ENCODE measurements at places on chromosomes 3 and 15.

- DNase-seq, result no peak
These were observed 23.9 kb upstream of the XIRP1 start for GRCh38 chr3:39216176-39216790.

DNA sequence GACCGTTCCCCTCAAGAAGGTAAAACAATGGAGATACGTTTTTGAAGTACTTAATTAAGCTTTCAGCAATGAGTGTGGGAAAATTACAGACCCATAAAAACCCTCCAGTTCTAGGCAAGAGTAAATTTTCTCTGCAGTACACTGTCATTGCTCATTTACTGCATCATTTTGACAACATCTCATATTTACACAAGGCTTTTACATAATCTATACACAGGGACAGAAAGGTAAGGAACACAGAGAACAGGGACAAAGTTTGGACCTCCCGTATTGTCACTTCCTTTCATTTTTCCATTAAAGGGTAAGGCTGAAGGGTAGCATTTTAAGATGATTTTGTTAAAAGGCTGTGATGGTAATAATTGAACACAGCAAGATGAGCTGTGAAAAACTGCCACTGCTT is 7.4 kb upstream of the HGD start:
- DNase-seq, result peak; percentile 63

DNA sequence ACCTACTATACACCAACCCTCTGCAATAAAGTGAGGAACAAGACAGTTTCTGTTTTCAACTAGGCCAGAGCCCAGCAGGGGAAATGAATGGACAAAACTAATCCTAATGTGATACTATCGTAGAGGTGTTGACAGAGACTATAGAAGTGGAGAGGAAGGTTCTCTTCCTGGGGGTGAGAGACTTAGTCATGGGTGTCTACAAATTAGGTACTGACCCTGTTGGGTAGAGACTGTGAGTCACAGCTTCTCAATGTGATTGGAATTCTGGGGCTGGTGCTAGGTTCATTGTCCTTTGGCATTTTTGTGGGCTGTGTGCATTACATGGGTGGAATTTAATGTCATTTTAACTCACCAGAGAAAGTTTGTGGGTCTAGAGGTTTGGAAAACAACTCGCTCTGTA is 79.3 kb downstream of the ADAMTSL3 start:
- no peak for DNase-seq

- no peak for DNase-seq
These were observed 55.7 kb downstream of the B3GNT5 start for GRCh38 chr3:183308751-183309150.

- DNase-seq, result no peak
These were observed 702.8 kb downstream of the SI start for GRCh38 chr3:164375538-164375937.

GRCh38 chr3:142095841-142096240 is 53.5 kb downstream of the TFDP2 start:
- DNase-seq, result no peak

- DNase-seq, result no peak
These were observed 337.3 kb upstream of the SGO1 start for GRCh38 chr3:20523293-20523692.

DNA sequence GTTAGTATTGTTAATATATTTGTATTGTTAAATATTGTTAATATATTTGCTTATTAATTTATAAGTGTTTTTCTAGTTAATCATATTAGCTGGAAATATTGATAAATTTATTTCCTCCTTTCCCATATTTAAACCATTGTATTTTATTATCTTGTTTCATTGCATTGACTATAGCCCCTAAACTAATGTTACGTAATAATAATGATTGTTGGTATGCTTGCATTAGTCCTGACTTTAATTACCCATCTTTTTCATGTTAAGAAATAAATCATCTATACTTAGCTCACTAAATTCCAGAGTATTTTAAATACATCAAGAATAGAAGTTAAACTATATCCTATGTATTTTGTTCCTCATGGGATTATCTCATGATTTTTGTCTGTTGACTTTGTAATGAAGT is 368.2 kb downstream of the LSAMP start:
- DNase-seq, result no peak

DNA sequence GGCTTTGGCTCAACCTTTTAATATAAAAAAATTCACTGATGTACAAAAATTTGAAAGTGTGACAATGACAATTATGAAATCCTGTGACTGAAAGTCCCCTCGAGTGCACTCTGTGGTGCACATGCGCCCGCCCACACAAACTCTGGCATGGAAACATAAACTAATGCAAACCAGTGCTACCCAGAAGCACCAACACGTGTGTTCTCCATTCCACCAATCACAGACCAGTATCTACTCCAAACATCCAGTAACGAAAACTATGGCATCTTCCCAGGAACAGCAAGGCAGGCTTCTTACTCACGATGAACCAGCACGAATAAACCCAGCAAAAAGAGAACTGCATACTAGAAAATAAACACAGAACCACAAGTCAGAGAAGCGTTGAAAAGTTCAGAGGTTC is 11.7 kb upstream of the NMB start:
- DNase-seq, result no peak

- DNase-seq, result no peak
These were observed 214.8 kb downstream of the KCNH8 start for GRCh38 chr3:19363071-19363470.

DNA sequence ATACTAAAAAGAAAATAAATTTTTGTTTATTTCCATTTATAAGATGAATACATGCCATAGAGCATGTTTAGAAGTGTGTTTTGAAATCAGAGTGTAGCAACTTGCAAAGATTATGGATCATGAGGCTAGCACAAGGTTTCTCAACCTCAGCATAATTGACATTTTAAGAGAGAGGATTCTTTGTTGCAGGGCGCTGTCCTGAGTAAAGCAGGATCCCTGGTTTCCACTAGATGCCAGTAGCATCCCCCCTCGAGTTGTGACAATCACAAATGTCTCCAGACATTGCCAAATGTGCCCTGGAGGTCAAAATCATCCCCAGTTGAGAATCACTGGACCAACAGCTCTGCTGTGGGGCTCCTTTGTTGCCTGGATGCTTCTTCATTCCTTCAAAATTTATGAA is 128.5 kb upstream of the RBMS3 start:
- DNase-seq, result no peak

- no peak for DNase-seq
These were observed 5.0 kb downstream of the CHST13 start for GRCh38 chr3:126528800-126529541.

DNA sequence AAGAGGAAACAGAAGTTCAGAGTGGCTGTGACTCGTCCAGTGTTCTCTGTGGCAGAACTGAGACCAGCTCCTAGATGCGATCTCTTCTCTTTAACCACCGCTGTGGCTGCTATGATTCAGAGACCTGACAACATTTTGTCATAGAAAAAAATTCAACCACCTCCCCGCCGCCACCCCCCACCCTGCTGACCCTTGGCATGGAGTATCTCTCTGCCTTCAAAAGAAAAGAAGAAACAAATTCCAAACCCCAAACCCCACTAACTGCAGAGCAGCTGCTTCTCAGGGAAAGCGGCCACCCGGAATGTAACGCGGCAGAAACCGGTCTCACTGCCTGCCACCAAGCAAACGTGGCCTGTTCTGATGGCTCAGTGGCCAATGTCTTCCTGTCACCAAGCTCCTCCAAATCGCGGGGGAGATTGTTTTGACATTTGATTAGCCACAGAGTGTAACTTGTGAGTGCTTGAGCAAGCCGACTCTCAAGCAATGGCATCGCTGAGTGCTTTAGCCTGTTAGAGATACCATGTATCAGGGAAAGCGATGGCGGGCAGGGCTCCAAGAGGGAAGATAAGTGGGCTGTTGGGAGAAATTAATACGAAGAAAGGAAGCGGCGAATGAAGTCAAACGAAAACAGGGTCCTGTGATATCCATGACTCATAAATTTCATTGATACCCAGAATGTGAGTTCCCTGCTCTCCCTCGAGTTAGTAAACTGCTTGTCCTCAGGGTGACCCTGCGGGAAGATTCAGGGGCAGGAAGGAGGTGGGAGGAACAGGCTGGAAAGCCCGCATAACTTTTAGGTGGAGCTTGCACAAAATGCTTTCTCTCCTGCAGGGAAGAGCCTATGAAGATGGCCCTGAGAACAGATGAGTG is 44.8 kb upstream of the TLE3 start:
- no peak for DNase-seq

- DNase-seq, result no peak
These were observed 251.9 kb downstream of the NAALADL2 start for GRCh38 chr3:175111036-175111435.

GRCh38 chr3:132047209-132047608 is 12.4 kb upstream of the CPNE4 start:
- DNase-seq, result no peak

DNA sequence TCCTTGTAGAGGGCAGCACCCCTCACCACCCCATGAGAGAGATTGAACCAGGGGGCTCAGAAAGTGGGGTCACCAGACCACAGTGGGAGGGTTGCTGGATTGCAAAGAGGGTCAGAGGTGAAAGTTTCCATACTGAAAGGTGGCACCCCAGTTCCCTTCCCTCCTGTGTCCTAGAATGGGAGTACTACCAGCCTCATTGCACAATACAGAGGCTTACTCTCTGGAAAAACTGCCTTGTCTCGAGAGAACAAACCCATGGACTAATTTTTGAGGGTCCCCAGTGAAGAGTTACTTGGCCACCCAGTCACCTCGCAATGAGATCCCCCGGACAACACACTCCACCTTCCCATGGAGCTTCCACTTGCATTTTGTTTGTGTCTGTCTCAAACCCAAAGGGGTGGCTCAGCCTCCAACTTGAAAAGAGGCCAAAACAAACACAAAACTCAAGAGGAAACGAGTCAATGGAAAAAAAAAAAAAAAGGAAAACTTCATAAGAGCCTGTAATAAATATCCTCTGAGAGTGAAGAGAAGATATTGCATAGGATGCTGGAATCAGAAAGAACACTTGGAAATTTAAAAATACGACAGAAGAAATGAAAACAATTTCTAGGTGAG is 18.6 kb downstream of the MESP2 start:
- DNase-seq, result no peak

GRCh38 chr3:33218446-33219174 is at the start of gene SUSD5:
Gene SUSD5 (minus strand): TSS chr3:33218810. CDS start chr3:33218797, 13 bp downstream.
- no peak for DNase-seq

DNA sequence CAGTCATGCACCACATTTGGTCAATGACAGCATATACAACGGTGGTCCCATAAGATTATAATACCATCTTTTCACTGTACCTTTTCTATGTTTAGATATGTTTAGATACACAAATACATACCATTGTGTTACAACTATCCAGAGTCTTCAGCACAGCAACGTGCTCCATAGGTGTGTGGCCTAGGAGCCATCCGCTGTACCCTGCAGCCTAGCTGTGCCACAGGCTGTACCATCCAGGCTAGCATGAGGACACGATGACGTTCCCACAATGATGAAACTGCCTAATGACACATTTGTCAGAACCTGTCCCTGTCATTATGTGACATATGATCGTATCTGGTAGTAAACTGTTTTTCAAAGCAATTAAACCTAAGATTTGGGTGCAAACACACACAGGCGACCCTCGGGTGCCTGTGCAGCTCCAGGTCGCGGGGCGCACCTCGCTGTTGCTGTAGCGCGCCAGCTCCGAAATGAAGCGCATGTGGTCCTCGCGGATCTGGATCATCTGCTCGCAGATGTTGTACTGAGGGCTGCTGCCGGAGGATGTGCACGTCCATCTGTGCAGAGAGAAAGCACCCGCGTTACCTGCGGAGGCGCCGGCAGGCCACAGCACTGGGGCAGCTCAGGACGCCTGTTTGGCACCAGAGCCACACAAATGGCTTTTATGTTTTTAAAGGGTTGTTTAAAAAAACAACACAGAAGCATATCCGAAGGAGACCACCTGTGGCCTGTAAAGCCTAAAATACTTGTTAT is 48.2 kb downstream of the CYFIP1 start:
- no peak for DNase-seq

GRCh38 chr15:78170848-78171773 is 21.9 kb downstream of the IDH3A start:
- no peak for DNase-seq

- no peak for DNase-seq
These were observed 71.2 kb downstream of the TIGIT start for GRCh38 chr3:114364806-114365654.

Measured in LNCaP clone FGC (cell line).